ENCODE measurements at places on chromosomes 1 and 21.

DNA sequence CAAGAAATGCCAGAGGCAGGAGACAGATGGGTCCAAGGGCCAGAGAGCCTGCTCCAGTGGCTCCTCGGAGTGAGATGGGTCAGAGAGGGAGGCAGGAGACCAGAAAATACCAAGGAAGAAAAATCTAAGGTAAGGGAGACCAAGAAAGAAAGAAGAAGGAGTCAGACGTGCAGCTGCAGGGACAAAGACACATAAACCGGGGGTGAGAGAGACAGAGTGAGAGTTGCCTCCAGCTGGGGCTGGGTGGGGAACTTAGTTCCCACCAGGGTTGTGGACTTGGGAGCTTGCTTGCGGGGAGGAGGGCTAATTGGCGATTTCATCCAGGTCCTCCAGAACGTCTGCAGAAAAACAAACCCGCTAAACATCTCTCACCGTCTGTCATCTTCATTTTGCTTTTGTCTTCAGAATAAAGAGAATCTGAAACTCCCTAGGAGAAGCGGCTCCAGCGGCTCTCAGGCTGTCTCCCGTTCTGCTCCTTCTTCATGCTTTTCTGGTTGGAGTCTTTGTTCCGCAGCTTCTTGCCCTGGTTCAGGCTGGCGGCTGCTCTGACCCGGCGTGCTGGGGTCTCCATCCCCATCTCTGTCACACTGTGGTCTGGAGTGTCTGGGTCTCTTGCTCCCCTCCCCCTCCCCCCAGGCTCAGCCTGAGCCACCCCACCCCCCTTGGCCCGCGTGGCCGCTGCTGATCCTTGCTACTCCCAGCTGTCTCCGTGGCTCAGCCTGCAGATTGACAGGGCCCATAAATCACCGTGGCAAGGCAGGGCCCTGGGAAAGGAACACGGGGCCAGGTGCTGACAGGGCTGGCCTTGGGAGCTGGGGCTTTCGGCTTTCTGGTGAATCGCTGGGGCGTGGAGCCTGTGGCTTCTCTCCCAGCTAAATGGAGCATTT lies 66.6 kb downstream of the UBIAD1 start:
- no peak for DNase-seq

- no peak for DNase-seq
These were observed 160.4 kb downstream of the DSCAM start for GRCh38 chr21:40686526-40686925.

- DNase-seq = no peak
These were observed 84.2 kb downstream of the LBR start for GRCh38 chr1:225343618-225344017.

DNA sequence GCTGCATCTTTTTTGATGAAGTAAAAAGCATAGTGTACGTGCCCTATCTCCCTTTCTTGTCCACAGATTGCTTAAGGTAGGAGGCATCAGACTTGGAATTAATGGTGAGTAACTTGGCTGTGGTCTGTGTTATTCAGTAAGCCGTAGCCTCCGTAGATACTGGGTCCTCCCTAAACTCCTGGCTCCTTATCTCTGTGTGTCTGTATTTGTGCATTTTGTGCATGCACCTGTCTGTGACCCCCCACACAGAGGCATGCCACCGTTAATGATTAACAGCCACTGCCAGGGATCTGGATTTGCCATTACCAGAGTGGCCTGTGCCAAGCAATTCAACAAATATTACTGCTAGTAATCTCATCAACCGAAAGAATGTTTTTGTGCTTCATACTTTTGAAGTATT lies 31.9 kb downstream of the MAP3K21 start:
- no peak for DNase-seq

DNA sequence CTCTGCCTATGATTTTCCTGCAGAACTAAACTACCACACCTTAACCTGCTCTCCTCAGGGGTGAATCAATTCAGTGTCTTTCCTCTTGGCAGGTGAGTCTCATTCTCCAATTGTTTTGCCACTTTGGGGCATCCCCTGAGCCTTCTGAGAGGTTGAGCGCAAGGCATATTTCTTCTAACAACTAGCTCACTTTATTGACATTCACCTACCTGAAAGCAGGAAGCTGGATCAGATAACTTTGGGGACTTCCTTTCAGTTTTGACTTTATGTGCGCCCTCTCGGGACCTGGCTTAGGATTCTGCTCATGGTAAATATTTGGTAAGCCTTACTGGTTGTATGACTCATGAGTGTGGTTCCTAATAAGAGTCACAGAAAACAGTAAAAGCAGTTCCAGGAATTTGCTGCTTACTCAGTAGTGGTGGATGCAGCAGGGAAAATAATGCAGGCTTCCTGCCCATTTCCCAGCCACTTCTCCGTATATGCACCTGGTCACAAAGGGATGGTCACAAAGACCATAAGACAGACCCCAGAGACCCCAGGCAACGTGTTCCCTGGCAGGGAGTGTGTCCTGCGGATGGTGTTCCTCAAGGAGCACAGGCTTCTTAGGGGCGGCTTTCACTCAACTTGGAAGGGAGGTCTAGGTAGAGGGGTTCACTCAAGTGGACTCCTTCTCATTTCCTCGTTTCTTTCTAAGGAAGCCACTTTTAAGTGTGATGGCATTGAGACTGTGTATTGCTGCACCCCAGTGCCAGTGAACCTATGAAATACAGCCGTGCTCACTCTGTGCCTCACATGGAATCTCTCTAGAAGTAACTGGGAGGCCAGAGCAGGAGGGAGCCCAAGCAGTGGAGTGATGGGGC lies 22.0 kb upstream of the BATF3 start:
- no peak for DNase-seq

GRCh38 chr1:206498685-206499084 lies 8.6 kb upstream of the RASSF5 start:
- no peak for DNase-seq

DNA sequence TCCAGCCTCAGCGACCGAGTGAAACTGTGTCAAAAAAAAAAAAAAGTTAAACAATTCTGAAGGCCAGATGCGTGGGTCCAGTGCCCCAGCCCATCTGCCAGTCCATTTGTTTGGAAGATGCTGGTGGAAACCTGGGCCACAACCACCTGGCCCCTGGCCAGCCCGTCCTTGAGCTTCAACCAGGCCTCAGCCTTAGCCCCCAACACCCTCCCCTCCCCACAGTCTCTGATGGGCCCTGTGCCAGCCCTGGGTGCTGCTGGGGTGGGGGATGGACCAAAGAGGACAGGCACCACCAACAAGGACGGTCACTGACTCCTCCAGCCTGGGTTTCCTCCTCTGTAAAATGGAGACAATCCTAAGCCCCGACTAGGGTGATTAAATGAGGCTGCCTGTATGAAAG lies 19.6 kb upstream of the PLEKHG5 start:
- no peak for DNase-seq

- DNase-seq = no peak
These were observed 46.8 kb upstream of the ZC3H11B start for GRCh38 chr1:219659684-219660083.

- peak; percentile 71 for DNase-seq
These were observed at the start of gene HES2 for GRCh38 chr1:6419804-6420453. Gene HES2, minus strand, starts transcription at chr1:6419919. Its CDS starts 99 bp downstream, at chr1:6419820.
